ENCODE measurements at places on chromosomes 16 and 17. TPM values are rescaled to one million over a fixed set of nuclear protein-coding genes. Genes with fewer than 3 reads are reported as not detected.

Gene FOXL1
- total RNA-seq: not detected

Gene CES1
- total RNA-seq: 0.66 TPM

- no peak for DNase-seq
These were observed 150.3 kb downstream of the ASIC2 start for GRCh38 chr17:33142705-33143299.

GRCh38 chr17:67982686-67983382 lies 13.4 kb downstream of the C17orf58 start:
- no peak for DNase-seq

DNA sequence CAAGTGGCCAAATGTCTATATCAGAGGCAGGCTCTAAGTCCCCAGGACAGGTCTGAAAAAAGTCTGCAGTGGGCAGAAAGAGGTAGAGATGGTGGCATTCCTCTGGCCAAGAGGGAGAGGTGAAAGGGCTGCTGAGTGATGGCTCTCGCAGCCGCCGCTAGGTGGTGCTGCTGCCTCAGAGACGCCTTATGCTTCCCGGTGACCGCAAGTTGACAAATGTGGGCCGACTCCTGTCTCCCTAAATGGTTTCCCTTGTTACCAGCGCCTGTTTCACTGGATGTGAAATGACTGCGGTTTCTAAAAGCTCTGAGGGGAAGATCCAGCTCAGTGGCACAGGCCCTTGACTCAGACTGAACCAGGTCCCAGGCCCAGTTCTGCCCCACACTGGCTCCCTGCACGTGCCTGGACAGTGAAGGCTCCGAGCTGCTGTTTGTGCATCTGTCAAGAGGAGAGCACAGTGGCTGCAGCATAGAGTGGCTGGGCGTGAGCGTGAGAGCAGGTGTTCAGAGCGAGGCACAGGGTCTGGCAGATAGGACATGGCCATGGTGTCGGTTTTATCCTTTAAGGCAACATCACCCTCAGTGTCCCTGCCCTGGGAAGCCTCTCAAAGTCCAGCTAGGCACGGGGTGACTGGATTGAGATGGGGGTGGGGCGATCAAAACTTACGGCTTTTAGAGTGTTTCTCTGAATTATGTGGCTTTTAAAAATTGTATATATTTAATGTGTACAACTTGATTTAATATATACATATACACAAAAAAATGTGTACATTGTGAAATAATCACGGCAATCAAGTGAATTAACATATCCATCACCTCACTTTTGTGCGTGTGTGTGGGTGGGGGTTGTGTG lies 19.9 kb downstream of the CLEC16A start:
- DNase-seq: no peak

DNA sequence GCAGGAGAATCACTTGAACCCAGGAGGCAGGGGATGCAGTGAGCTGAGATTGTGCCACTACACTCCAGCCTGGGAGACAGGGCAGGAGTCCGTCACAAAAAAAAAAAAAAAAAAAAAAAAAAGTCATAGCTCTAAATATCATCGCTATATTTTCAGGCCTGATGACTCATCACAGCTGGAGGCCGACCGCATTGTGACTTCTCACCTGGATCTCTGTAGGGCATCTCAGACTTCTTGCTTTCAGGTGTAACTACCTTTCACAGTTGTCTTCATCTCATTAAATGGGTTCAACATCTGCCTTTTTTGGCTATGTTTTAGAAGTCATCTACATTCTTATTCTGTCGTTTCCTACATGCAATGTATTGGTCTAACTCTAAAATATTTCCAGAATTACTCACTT lies 353.1 kb upstream of the MON1B start:
- DNase-seq: no peak

GRCh38 chr16:56372013-56372634 lies 53.2 kb downstream of the AMFR start:
- DNase-seq: no peak

- DNase-seq: no peak
These were observed 8.6 kb downstream of the CX3CL1 start for GRCh38 chr16:57380671-57381462.

All from GM12878 (cell line).